ENCODE measurements at places on chromosomes 7 and 10.

GRCh38 chr7:37150180-37150579, 298.5 kb downstream of the ELMO1 start:
- no peak for DNase-seq

DNA sequence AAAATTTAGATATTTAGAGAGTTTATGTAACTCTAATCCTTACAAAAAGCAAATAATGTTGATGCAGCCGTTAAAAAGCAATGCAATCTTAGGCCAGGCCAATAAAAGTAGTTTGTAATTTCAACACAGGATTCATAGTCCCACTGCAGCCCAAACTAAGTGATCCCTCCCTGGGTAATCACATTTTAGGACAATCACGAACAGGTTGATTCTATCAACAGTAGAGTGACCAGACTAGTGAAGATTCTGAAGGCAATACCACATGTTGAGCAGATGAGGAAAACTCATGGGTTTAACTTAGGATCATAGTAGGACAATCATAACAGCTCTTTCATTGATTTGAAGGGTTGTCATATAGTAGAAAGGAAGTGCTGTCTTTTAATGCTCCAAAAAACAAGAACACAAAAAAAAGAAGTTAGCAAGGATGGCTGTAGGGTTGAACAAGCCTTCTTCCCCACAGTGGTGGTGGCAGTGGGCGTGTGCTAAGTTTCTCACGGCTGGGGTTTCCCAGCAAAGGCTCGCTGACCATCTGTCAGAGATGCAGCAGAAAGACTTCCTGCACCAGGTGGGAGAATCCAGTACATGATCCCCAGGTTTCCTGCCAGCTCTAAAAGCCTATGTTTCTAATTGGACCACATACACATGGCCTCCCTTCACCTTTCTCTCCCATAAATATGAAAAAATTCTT, 212.2 kb downstream of the CHRM2 start:
- no peak for DNase-seq

DNA sequence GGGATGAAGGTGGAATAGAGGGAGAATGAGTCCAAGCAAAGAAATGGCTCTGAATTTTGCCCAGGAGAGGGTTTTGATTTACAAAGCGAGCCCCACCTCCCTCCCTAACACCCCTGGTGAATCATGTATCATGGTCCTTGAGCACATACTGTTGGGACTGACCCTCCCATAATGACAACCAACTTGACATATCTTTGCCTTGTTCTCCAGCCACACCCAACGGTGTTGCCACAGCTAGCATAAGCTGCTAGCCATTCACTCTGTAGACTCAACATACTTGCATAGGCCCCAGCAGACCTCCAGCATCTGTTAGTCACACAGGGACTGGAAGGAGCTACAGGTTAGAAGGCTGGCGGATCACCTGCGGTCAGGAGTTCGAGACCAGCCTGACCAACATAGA, 538.5 kb downstream of the KCNMA1 start:
- no peak for DNase-seq

DNA sequence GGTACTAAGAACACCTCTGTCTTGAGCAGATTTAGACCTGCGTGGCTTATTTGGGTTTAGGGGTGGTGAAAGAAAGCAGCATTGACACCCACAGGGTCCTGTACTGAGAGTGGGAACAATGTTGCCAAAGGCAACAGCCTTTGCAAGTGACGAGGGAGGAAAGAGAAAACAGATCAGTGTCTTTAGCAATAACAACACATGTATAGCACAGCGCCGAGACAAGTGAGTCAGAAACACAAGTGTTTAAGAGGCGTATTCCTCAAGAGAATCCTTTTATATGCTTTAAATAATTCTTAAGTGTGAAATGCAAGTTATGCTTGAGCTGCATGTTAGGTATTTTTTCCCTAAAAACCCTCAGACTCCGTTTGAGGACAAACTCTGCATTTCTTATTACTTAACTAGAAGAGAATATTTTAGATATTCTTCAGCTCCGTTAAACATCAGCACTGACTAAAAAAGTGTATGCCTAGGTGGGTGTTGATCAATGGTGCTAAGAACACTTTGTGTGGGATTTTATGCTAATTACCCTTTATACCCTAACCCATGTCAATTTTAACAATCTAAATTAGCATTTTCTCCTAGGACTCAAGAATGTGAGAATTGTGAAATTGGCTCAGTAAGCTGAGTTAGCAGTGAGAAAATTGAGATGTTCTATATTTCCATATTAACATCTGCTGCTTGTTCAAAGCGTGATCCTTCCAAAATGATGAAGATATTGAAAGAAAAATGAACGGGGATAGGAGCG, 1095.4 kb upstream of the CELF2 start:
- no peak for DNase-seq

DNA sequence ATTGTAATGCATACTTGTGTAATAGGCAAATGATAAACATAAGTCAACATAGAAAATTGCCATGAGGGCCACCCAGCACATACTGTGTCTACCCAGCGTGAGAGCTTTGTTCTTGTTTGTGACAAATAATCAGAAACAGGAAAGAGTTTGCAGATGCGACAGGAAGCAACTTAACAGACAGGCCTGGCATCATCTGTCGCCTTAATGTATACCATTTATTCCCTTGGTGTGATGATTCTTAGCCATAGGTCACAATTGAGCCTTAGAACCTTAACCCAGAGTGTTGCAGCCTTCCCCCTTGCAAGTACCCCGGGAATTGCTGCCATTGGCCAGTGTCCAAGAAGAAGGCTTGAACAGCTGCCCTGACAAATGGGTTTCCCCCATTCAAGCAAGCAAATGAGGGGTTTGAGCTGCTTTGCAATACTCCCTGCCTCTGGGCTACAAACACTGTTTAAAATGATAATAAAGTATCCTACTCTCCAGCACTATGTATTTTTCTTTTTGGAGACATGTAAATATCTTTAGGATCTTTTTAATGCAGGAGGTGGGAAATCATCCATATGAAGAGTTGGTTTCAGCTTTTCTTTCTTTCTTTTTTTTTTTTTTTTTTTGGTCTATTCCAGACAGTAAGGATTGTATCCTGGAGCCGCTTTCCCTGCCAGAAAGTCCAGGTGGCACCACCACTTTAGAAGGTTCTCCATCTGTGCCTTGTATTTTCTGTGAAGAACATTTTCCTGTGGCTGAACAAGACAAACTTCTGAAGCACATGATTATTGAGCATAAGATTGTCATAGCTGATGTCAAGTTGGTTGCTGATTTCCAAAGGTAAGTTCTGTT, 80.0 kb downstream of the ZNF277 start:
- DNase-seq: no peak

DNA sequence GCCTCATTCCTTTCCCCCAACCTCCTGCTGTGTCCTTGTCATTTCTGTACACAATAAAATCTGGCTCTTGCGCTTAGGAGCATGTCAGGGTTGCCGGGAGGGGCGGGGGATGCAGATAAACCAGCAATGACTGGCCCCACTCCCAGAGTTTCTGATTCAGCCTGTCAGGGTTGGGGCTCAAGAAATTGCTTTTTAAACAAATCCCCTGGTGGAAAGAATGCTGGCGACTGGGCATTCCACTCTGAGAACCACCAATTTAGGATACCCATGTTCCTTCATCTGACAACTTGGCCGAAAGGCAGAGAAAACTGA, 376.4 kb downstream of the TCERG1L start:
- no peak for DNase-seq

- no peak for DNase-seq
Measured at GRCh38 chr7:44853391-44853790, 5.5 kb upstream of the H2AZ2 start.

DNA sequence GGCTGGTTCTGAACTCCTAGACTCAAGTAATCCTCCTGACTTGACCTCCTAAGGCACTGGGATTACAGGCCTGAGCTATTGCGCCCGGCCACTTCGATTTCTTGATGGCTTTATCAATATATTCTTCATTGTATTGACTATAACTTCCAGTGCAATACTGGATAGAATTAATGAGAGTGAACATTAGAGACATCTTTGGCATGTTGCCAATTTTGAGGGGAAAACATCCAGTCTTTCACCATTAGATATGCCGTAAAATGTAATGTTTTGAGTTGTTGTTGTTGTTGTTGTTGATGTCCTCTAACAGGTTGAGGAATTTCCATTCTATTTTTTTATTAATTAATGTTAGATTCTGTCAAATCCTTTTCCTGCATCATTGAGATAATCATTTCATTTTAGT, 578.9 kb downstream of the ZWINT start:
- DNase-seq: no peak

GRCh38 chr10:932589-932988, 1.1 kb upstream of the LARP4B start:
- DNase-seq: no peak

GRCh38 chr7:42315631-42316030, 78.6 kb upstream of the GLI3 start:
- no peak for DNase-seq

GRCh38 chr10:30705625-30706149, 76.1 kb upstream of the LYZL2 start:
- DNase-seq: no peak
